Occipital lobe (tissue), 3 donors: ENCODE measurements at places on chromosomes 4 and X.

GRCh38 chr4:151402145-151402865 lies 6.7 kb upstream of the FHIP1A start:
- no peak for DNase-seq

- no peak for DNase-seq
These were observed 43.2 kb upstream of the TMSB15B start for GRCh38 chrX:103919270-103919637.

- DNase-seq, result no peak
These were observed 197.2 kb upstream of the AR start for GRCh38 chrX:67346667-67347066.

GRCh38 chr4:153398713-153399112 lies 54.2 kb downstream of the MND1 start:
- no peak for DNase-seq

DNA sequence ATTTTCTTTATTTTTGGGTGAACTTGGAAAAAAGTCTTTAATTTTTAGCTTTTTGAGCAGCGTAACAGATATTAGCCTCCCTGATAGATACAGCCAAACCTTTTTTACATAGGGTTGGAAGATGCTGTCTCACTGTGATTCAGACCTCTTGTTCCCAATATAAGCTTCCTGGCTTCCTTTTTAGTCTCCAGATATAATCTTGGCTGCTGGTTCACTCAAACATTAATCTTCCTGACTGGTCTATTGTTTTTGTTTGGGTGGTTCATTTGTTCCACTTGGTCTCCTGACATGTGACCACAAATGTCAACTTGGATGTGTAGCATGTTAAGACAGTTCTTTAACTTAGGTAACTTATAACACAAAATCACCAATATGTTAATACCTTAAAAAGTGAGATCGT lies 23.0 kb downstream of the RPA4 start:
- no peak for DNase-seq

DNA sequence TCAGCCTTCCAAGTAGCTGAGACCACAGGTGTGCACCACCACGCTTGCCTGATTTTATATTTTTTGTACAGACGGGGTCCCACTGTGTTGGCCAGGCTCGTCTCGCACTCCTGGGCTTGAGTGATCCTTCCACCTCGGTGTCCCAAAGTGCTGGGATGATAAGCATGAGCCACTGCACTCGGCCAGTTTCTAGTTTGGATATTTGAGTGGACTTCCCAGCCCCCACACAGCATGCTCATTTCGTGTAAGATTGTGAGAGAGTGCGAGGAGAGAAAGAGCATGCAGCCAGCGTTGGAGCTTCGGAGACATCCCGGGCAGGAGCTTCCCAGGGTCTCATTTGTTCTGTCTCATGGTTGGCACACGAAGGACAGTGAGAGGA lies 31.8 kb downstream of the ARSD start:
- no peak for DNase-seq

DNA sequence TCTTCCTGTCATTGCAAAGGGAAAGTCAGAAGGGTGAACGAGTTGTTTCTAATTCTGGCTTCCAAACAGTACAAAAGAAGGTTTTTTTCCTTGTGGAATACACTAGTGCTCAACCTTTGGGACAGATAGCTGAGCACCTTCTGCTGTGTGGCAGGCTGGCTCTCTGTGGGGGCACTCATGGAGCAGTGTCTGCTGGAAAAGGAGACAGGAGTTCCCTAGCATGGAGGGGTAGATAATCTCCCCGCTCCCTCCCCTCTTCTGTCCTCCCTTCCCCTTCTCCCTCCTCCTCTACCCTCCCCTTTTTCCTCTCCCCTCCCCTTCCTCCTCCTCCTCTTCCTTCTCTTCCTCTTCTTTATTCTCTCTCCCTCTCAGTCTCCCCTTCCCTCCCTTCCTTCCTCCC lies 62.4 kb upstream of the MTM1 start:
- no peak for DNase-seq

DNA sequence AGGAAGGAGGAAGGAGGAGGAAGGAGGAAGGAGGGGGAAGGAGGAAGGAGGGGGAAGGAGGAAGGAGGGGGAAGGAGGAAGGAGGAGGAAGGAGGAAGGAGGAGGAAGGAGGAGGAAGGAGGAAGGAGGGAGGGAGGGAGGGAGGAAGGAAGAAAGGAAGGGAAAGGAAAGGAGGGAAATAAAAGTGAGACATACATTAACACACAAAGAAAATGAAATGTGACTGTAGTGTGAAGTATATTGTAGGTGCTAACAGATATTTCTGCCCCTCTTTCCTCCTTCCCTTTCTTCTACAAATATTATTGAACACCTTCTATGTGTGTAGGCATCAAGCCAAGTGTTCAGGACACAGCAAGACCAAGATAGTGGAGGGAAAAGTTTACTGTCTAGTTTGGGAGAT lies 26.4 kb upstream of the PROM1 start:
- DNase-seq, result no peak

DNA sequence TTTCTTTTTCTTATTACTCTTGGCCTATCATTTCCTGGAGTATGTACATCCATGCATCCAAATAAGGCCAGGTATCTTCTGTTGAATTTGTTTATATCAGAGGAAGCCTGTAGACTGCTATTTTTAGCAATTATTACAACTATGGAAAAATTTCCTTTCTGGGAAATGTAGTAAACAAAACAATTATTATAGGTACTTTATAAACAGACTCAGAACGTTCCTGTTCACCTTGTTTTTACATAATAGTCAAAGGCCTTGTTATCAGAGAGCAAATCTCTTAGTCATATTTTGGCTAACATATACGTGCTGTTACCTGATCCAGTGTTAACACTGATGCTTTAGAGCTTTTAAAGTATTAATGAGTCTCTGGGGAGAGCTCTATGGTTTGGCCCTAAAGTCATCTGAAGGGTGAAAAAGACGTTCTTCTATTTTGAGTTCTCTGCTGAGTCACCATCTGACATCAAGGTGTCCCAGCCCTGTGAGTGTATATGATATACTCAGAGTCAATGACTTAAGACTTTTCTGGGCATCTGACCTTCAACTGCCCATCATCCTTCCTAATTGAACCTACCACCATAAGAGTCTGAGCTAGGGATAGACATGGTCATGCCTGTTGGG lies 7.3 kb downstream of the SPARCL1 start:
- no peak for DNase-seq

- no peak for DNase-seq
These were observed 1.9 kb downstream of the RNF4 start for GRCh38 chr4:2470791-2471190.

GRCh38 chr4:155512817-155513216 lies 136.1 kb upstream of the MAP9 start:
- no peak for DNase-seq

DNA sequence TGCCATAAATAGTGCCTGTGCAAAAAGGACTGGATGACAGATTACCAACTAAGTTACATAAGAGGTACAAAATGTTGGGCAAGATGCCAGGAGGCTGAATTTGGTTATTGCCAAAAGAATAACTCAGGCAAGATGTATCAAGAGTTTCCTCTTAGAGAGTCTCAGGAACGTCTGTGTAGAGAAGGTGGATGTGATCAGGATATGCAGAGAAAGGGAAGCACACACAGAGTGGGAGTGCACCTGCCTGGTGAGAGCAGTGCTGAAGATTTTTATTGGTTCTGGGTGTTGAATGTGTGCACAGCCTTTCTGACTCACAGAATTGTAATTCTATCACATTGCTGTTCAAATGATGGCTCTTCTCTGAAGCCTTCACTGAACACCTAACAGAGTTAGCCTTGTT lies 156.8 kb upstream of the HS3ST1 start:
- DNase-seq, result no peak

GRCh38 chr4:6909970-6910339 lies 329 bp downstream of the TBC1D14 start:
- DNase-seq, result no peak

- DNase-seq, result no peak
These were observed 76.5 kb upstream of the BOD1L1 start for GRCh38 chr4:13704035-13704434.

GRCh38 chr4:15366721-15367120 lies 61.1 kb upstream of the C1QTNF7 start:
- DNase-seq, result no peak

DNA sequence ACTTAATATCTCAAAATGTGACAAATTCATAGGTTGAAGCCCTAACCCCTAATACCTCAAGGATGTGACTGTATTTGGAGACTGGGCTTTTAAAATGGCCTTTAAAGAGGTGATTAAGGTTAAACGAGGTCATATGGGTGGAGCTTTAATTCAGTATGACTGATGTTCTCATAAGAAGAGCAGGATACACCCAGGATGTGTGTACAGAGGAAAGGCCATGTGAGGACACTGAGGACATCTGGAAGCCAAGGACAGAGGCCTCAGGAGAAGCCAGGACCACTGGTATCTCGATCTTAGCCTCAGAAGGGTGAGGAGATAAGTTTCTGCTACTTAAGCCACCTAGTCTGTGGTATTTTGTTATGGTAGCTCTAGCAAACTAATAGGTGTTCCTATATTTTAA lies 49.0 kb upstream of the SHISA3 start:
- no peak for DNase-seq

GRCh38 chr4:56244681-56245080 lies 142.6 kb downstream of the AASDH start:
- no peak for DNase-seq

GRCh38 chr4:23857367-23857959 lies 32.4 kb downstream of the PPARGC1A start:
- DNase-seq, result no peak

DNA sequence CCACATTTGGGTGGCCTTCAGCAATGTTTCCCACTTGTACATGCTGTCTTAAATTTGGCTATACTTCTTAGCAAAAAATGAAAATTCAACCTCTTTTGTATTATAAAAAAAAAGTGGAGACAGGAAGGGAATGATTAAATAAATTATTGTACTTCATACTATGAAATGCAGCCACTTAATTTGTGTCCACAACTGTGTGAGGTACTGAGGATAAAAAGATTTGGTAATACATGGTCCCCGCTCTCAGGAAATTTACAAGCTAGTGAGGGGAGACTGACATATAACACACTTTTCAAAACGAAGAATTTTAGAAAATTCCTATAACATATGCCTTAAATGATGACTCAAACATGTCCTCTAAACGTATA lies 105.0 kb downstream of the HNRNPD start:
- DNase-seq, result no peak

- DNase-seq, result no peak
These were observed 95.3 kb upstream of the PTPN13 start for GRCh38 chr4:86498863-86499166.

- no peak for DNase-seq
These were observed 22.8 kb upstream of the TBL1X start for GRCh38 chrX:9442056-9442455.

GRCh38 chrX:126064901-126065541 lies 101.1 kb downstream of the DCAF12L2 start:
- DNase-seq, result no peak

DNA sequence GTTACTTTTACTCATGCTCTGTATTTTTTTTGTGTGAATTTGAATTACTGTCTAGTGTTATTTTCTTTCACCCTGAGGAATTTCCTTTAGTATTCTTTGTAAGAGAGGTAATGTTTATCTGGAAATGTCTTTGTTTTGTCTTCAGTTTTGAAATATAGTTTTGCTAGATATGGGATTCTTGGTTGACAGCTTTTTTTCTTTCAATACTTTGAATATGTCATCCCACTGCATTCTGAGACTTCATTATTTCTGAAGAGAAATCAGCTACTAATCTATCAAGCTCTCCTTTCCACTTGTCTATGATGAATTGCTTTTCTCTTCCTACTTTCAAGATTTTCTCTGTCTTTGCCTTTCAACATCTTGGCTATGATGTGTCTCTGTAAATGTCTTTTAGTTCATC lies 217.0 kb upstream of the CASK start:
- no peak for DNase-seq

- DNase-seq, result no peak
These were observed 288.4 kb downstream of the KLHL4 start for GRCh38 chrX:87805829-87806490.

DNA sequence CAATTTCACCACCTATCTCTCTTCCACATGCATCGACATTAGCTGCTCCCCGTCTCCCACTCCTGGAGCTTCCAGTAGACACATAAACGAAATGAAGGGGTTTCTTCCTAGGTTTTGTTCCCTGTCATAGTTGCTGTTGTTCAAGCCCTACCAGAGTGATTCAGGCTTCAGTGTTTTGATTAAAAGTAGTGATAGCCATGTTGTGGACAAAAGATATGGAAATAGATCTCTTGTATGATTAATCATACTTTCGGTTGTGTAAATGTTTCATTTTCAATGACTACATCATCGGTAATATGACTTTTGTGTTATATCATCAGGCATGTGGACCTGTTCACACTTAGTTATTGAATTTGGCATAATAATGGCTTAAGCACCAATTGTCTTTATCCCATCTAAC lies 96.5 kb upstream of the KLF3 start:
- DNase-seq, result no peak
